Fibroblast of villous mesenchyme (primary cell): ENCODE measurements at places on chromosomes 12 and 14. TPM values are rescaled to one million over a fixed set of nuclear protein-coding genes. Genes with fewer than 3 reads are reported as not detected.

The BDKRB1 gene
- 5.8 and 15.1 TPM in 2 replicates for total RNA-seq

The FAM186B gene
- total RNA-seq = under 0.01 TPM in 2 replicates

The ING4 gene
- total RNA-seq = 23.8 and 25.5 TPM in 2 replicates

The CRIP1 gene
- total RNA-seq = 1.3 and 2.6 TPM in 2 replicates

The KERA gene
- total RNA-seq = not detected in 2 replicates

The CLEC4C gene
- not detected in 2 replicates for total RNA-seq

The CD163L1 gene
- 7.3 and 11.0 TPM in 2 replicates for total RNA-seq

The ANO4 gene
- 8.4 and 13.8 TPM in 2 replicates for total RNA-seq

The ATP2A2 gene
- 221 and 247 TPM in 2 replicates for total RNA-seq

The KCNC2 gene
- 0.43 TPM in 1 of 2 replicates, not detected in the other for total RNA-seq

The IFNG-AS1 gene
- total RNA-seq = not detected in 2 replicates

The DIO3 gene
- not detected in 2 replicates for total RNA-seq

The RNF212B gene
- not detected in 2 replicates for total RNA-seq

The MYO1H gene
- total RNA-seq = not detected in 2 replicates

The KRT80 gene
- total RNA-seq = 0.32 and 1.3 TPM in 2 replicates

The PTPN11 gene
- 108 and 158 TPM in 2 replicates for total RNA-seq

The MORN3 gene
- total RNA-seq = 0.32 TPM in 1 of 2 replicates, not detected in the other

The KRT5 gene
- total RNA-seq = under 0.01 and 0.32 TPM in 2 replicates

The SYNDIG1L gene
- total RNA-seq = not detected in 2 replicates

The TSPAN11 gene
- total RNA-seq = 0.32 and 0.43 TPM in 2 replicates

The HCAR3 gene
- not detected in 2 replicates for total RNA-seq

The GPRC5D gene
- total RNA-seq = not detected in 2 replicates

The SLC2A3 gene
- total RNA-seq = 65.4 and 91.5 TPM in 2 replicates

The CCDC184 gene
- 0.32 and 0.43 TPM in 2 replicates for total RNA-seq

The LPCAT3 gene
- 20.6 and 26.3 TPM in 2 replicates for total RNA-seq

The CPM gene
- 8.4 and 23.3 TPM in 2 replicates for total RNA-seq

The SMAGP gene
- total RNA-seq = 5.2 and 8.4 TPM in 2 replicates

The GARIN6 gene
- total RNA-seq = not detected in 2 replicates

The PMCH gene
- total RNA-seq = not detected in 2 replicates

The KRT83 gene
- not detected in 2 replicates for total RNA-seq

The CHST11 gene
- 3.5 and 8.2 TPM in 2 replicates for total RNA-seq

The KRT73 gene
- total RNA-seq = not detected in 2 replicates

The NTS gene
- total RNA-seq = under 0.01 TPM in 2 replicates

The SYNJ2BP gene
- total RNA-seq = 20.6 and 20.7 TPM in 2 replicates

The OR4K5 gene
- total RNA-seq = not detected in 2 replicates

The PLEKHD1 gene
- total RNA-seq = under 0.01 TPM in 1 of 2 replicates, not detected in the other

The PTPRB gene
- 0.43 and 0.97 TPM in 2 replicates for total RNA-seq

The TMEM63C gene
- total RNA-seq = under 0.01 TPM in 1 of 2 replicates, not detected in the other

The PIANP gene
- not detected in 2 replicates for total RNA-seq

The DTX1 gene
- total RNA-seq = not detected in 2 replicates

The PCNX1 gene
- total RNA-seq = 54.1 and 69.5 TPM in 2 replicates

The CCDC88C gene
- under 0.01 and 0.32 TPM in 2 replicates for total RNA-seq
